Lung microvascular endothelial cell (primary cell): ENCODE measurements at places on chromosomes 2 and 18.

DNA sequence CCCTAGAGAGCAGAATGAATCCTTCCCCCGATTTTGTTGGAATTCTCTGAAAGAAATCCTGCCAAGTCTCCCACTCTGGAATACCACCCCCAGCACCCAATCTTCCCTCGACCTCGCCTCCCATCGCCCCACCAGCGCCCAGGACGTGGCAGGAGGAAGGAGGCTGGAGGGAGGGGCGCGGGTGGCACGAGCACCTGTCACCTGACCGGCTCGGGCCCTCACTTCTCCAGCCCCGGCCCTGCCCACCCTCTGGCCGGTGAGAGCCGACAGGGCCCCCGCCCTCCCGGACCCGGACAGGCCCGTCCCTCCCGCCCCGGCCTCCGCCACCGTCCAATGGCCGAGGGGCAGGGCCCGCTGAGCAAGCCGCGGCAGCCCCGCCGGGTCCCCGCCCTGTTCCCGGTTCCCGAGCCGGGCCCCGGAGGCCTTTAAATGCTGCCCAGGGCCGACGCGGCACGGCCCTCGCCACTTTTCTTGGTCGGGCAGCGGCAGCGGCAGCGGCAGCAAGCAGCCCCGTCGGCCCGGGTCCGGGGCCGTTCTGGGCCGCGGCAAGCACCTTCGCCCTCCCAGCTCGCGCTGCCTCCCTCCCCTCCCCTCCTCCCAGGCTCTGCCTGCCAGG, at the start of gene LGALSL:
Gene LGALSL (plus strand): TSS at position 393 of the 616 bp plus-strand sequence. CDS start 384 bp downstream, outside the sequence.
- DNase-seq, result peak; percentile 64

- no peak for DNase-seq
Measured at GRCh38 chr18:56119681-56120080, 518.7 kb downstream of the TXNL1 start.

DNA sequence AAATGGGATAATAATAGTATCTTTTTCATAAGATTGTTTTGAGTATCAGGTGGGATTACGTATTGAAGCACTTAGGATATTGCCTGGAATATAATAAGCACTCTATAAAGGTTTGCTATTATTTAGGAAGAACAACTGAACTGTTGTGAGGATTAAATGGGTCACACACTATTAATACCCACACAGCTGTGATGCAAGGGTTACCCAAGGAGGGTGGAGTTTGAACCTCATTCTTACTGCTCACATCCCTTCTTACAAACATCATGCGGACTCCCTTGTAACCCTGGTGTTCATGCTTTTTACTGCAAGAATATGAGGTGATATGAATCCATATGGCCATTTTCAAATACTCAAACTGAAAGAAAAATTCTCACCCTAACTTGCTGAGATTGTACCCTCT, 113.5 kb downstream of the KCTD1 start:
- no peak for DNase-seq

DNA sequence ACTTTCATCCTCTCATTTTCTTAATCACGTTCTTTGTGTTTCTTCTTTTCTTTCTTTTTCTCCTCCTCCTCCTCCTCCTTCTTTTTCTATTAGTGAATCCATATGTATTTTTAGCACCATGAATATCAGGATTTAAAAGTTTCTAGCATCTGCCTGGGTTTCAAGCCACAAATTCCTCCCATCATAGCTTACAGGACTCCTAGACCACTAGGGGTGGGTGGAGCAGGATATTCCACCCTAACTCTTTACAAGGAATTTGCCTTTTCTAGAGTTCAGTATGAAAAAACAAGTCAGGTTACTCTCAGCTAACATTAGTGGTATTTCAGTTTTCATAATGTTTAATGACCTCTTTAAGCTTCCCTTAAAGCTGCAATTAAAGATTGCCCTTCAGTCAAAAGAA, 19.1 kb upstream of the LRRTM1 start:
- no peak for DNase-seq

DNA sequence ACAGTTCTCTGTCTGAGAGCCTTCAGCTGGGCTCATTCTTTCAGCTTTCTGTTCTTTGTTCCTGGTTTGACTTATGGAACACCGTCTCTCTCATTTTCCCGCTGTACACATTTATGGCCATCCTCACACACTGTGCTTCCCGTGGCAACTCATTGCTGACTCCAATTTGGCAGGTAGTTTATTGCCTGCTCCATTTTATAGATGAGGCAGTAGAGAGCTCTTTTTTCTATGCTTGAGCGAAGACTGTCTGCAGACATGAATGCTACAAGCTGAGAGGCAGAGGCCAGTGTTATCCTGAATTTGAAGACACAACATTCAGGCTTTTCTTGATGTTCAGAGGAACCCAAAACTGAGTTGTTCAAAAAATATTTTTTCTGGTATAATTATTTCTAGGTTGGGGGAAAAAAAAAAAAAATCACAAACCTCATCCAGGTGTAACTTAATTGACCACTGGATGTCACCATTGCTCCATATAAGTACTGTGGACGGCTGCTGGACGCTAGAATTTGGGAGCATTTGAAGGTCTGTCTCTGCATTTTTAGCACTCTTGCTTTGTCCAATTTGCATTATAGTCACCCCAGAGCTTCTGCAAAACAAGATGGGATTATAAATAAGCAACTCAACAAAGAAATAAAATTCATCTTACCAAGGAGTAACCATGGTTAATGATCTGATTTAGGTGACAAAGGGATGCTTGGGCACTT, 83.5 kb downstream of the HRH4 start:
- peak; percentile 35 for DNase-seq

DNA sequence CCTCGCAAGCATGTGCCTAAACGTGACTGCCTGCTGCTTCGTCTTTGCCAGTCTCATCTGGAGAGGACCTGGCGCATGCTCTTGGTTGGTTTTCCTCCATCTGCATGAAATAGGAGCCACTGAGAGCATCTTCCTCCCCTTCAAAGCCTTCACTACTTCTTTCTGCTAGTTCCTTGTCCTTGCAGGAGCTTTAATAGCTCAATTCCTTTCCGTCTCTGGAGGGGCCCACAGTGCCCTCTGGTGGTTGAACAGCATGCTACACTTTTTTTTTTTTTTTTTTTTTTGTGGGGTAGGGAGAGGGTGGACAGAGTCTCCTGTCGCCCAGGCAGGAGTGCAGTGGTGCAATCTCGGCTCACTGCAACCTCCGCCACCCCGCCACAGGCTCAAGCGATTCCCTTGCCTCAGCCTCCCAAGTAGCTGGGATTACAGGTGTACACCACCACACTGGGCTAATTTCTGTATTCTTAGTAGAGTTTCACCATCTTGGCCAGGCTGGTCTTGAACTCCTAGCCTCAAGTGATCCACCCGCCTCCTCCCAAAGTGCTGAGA, 59.6 kb downstream of the SP110 start:
- peak; percentile 54 for DNase-seq

DNA sequence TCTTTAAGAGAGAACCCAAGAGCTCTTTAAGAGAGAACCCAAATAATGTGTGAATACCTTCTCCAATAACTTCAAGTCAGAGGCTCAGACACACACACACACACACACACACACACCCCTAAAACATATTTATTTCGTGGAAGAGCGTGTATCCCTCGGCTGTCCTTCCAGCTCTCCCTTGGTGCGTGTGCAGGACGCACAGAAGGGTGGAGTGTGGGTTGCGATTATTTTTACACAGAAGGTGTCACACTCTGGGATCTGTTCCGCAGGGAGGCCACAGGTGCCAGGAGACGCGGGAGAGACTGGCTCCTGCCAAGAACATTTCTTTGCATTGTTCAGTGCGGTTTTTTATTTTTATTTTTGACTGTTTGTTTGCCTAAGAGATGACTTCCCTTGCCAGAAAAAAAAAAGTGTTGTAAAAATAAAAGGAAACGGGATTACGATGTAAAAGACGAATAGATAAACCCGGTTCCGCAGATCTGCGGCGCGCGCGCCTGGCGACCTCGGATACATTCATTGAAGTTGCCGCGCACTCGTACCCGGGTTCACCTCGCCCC, 47.3 kb upstream of the ATP6V1B1 start:
- no peak for DNase-seq

GRCh38 chr2:41610501-41611190, 437.2 kb upstream of the PKDCC start:
- DNase-seq, result no peak

- no peak for DNase-seq
Measured at GRCh38 chr2:239470151-239470900, 69.5 kb upstream of the HDAC4 start.

DNA sequence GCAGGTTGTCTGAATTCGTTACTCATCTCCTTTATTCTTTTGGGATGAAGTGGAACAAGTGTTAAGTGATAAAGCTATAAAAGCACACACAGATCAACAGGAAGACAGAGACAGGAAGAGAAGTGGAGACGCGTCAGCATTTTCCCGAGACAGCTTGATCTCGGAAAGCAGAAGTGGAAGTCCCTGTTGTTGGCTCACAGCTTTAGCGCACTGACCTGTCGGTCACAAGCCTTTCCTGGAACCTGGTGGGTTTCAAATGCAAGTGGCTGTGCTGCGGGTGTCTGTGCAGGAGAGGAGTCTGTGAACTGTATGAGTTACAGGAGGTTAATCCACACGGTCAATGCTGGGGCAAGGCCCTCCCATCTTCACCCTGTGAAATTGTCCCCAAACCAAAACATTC, 116.6 kb upstream of the PELI1 start:
- peak; percentile 88 for DNase-seq

- DNase-seq, result no peak
Measured at GRCh38 chr2:126771501-126772195, 115.7 kb downstream of the GYPC start.

- DNase-seq, result no peak
Measured at GRCh38 chr18:53018791-53019190, 678.8 kb downstream of the DCC start.

DNA sequence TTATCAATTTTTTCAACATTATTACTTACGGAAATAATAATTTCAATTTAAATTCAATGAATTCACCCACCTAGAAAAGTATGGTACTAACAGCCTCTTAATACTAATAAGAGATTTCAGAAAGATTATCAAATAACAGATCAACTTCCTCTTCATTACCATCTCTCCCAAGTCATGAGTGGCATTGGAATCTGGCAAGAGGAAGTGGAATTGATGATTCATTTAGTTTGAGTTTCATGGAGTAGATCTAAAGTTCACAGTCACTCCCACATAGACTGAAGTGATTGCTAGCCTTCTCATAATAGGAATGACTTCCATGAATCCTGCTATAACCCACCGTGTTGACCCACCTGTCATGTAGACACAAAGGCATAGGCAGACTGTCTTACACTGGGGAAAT, 77.7 kb upstream of the WDR75 start:
- peak; percentile 86 for DNase-seq

GRCh38 chr2:109555346-109555900, 58.3 kb downstream of the SEPTIN10 start:
- DNase-seq, result no peak

DNA sequence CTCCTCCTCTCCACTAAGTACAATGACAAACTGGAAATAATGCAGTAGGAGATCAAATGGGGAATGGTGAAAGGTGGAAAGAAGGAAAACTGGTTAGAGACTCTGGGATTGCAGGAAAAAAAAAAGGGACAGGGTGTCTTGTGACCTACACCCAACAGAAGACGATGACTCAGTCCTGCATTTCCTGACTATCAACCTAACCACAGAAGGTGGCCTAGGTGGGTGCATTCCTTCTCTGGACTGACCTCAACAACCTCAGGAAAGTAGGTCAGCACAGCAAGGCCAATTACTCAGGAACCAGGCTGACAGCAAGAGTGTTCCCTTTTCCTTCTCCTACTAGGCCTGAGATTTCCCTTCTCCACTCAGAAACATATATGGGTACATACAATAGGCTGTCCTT, 1386.4 kb upstream of the ZEB2 start:
- DNase-seq, result no peak

GRCh38 chr2:54671875-54672589, 51.4 kb upstream of the EML6 start:
- DNase-seq, result no peak

DNA sequence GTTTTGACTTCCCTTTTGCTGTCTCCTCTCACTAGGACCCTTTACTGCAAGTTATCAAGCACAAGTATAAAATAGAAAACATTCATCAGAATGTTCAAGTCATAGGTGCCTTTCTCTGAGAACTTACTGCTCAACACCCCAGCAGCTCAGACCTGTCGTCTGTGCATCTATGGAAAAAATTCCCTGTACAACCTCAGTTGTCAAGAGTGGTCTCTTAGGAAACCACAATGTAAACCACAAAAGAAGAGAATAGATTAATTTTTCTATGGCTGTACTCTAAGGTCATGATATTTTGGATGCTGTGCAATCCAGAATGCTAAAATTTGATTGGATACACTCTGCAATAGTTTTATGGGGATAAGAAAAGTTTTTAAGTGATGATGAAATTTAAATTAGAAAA, 84.1 kb downstream of the RBMS1 start:
- no peak for DNase-seq

- DNase-seq, result no peak
Measured at GRCh38 chr2:181674461-181674860, 5.9 kb downstream of the NEUROD1 start.

DNA sequence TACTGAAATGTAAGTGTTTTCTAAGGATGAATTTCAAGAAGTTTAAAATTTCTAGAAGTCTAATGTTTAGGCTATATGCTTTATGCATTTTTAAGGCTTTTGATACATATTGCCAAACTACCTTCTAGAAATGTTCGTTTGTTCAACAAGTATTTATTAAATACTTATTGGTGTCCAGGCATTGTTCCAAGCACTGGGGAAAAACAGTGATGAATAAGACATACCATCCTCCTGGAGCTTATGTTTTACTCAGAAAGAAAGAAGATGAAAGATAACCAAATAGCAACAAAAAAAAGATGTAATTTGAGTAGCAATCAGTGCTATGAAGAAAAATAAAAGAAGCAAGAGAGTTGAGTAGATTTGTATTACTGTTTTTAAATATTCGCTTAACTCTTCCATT, 692.9 kb downstream of the SLC4A3 start:
- no peak for DNase-seq

DNA sequence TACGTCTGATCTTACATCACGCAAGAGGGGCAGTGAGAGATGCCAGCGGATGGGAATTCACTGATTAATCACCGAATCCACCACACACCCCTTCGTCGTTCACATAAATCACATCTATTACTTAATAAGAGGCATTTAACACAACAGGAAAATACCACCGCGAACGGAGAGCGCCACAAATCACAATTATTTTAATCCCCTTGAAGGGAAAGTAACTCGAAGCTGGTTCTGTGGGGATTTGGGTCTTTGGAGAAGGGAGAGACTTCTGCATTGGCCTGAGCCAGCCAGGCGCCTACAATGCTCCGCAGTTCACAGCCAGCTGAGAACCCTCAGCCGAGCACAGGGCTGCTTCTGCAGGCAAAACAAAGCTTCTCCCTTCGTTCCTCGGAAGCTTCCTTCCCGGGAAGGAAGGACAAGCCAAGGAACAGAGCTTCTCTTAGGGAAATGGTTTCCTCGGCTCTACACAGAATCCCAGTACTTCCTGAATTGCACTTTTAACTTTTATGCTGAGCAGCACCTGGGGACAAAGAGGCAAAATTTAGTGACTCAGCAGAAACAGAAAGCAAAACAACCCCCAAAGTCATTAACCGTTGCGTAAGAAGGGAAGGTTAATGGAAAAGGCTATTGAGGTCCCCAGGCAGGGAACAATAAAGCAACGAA, at the start of gene LRP1B:
Gene LRP1B (minus strand): TSS at position 7 of the 660 bp plus-strand sequence. CDS start 287 bp downstream, outside the sequence.
- DNase-seq, result peak; percentile 26

GRCh38 chr2:237665713-237666143, 38.3 kb downstream of the LRRFIP1 start:
- DNase-seq, result peak; percentile 46

GRCh38 chr2:165874445-165875039, 79.0 kb downstream of the TTC21B start:
- DNase-seq, result peak; percentile 77

GRCh38 chr2:143204062-143204461, 74.8 kb downstream of the ARHGAP15 start:
- no peak for DNase-seq
